Effector memory CD4-positive, alpha-beta T cell (primary cell): ENCODE measurements at places on chromosomes 3 and 15.

DNA sequence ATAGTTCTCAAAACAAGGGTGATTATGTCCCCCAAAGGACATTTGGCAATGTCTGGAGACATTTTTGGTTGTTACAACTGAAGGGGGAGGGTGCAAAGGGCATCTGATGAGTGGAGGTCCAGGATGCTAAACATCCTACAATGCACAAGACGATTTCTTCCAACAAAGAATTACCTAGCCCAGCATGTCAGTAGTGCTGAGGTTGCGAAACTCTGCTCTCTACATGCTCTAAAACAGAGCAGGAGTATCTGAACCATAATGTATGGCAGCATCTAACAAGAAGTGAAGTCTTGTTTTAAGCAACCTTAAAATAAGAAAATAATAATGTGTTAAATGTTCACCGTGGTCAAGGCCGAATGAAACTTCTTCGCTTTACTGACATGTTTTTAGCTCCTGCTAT is 7.0 kb downstream of the GYG1 start:
- no peak for DNase-seq

GRCh38 chr3:32703491-32703972 is 18.5 kb downstream of the CNOT10 start:
- no peak for DNase-seq

- no peak for DNase-seq
Measured at GRCh38 chr3:34782871-34783270, 856.5 kb upstream of the ARPP21 start.

DNA sequence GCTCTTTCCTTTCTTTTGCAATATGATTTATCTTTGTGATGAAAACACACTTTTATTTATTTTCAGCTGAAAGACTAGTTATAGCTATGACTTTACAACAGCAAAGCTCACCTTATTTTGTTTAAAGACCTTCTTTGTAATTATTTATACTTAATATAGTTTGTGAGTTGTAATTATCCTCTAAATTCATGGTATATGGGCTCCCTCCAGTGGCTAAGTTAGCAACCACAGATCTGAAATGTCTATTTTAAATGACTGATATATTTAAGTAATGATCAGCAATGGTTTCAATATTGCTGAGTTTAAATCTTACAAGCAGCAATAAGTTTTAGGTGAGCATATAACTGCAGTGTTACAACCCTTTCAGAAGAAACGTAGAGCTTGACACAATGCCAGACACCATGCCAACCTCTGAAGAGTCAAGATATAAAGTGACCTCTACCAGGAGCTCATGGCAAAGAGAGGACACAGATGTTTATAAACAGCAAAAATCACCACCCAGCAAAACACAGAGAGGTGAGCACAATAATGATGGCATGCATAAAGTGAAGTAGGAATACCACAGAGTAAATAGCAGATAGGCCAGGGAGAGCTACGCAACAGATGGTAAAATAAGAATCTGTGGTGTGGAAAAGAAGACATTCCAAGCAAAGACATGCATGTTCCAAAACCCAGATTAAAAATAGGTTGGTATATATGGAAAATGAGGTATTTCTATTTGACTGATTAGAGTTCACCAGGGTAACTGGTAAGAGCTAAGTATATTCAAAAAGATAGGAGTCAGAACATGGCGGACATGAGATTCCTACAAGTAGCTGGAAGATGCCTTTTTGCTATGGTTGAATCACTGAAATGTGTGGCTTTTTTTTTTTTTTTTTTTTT is 143.7 kb upstream of the ZNF385D start:
- DNase-seq: no peak

GRCh38 chr3:67288466-67289106 is 290.5 kb downstream of the KBTBD8 start:
- DNase-seq: no peak
